ENCODE measurements at places on chromosomes 6 and 20.

- DNase-seq, result no peak
These were observed 335.3 kb downstream of the CD83 start for GRCh38 chr6:14452567-14453527.

GRCh38 chr6:42363926-42364849 is 87.5 kb downstream of the TRERF1 start:
- DNase-seq, result no peak

DNA sequence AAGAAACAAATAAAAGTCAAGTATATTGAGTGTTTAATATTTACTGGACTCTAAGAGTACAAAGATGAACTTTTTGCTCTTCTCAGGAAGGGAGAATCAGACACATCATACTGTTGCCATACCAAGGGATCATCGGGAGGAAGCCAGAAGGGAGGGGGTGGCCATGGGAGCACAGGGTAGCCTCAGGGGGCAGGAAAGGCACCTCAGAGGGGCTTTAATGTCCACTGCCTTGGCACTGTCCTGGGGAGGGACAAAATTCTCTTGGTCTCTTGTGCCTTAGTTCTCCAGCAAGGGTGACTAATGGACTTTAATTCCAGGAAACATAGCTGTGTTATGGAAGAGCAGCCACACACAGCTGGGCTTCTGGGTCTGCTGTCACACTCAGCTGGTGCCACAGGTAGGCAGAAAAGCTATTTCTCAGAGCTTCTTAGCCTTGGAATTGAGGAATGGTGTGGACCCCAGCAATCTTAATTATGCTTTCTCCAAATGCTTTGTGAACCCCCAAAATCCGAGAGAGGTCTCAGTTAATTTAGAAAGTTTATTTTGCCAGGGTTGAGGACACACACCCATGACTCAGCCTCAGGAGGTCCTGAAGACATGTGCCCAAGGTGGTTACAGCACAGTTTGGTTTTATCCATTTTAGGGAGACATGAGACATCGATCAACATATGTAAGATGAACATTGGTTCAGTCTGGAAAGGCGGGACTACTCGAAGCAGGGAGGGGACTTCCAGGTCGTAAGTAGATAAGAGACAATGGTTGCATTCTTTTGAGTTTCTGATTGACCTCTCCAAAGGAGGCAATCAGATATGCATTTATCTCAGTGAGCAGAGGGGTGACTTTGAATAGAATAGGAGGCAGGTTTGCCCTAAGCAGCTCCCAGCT is 53.2 kb downstream of the MRAP2 start:
- DNase-seq, result no peak

DNA sequence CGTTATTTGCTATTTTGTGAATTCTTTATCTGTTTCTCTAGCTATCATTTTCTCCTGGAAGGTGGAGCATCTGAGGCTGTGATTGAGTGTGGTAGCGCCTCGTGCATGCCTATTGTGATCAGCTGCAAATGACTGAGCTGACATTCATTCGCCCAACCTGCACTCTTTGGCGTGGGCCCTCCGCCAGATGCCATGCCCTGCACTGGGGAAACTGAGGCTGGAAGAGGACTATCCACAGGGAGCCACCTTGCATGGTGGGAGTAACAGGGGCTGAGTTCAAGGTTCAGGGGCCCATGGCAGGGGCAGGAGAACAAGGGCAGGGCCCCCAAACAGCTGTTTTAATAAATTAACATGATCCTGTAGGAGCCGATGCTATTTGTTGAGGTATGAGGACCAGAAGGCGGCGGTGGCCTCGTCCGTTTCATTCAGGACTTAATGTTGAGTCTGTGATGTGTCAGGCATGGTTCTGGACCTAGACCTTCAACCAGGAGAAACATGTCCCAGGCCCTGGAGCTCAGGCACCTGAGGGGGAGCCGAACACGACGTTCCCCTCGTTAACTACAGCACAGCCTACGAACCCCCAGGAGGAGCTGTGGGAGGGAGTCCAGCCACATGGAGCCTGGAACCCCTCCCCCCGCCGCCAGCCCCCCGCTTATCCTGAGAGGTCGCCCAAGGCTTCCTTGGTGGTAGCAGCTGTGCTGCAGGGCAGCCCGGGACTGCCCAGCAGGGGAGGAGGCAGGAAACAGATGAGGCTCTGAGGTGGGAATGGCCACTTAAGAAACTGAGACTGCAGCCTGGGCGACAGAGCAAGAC is 242.9 kb downstream of the CDH4 start:
- no peak for DNase-seq

DNA sequence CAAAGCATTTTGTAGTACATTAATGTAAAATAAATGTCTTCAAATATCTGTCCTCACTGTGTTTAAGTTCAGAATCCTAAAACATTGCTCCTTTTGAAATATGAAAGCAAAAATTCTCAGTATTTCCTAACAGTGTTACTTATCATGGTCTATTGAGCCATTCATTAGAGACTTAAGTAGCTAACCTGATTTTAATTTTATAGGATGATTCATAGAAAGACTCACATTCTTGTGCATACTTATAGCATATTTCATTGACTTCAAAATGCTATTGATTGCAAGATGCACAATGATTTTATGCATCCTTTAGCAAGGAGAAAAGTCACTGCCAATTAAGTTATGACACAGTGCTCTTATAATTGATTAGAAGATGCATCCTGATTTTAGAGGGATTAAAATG is 85.7 kb downstream of the HIVEP1 start:
- DNase-seq, result no peak

Measured in amygdala (tissue), 56 donors.